ENCODE measurements at places on chromosomes 2 and 18. TPM values are rescaled to one million over a fixed set of nuclear protein-coding genes. Genes with fewer than 3 reads are reported as not detected.

- H3K27ac ChIP-seq: no peak overlapping the region
- H3K36me3 ChIP-seq: no peaks in the 10 kb centered on the region
- peak; percentile 72 for DNase-seq
- H3K4me3 ChIP-seq: no peak overlapping the region
- H3K27me3 ChIP-seq: peaks cover 2% of the 10 kb centered on the region
- no peaks in the 10 kb centered on the region for H3K4me1 ChIP-seq
Measured at GRCh38 chr2:232333361-232334135, 45.0 kb upstream of the ALPP start.

DNA sequence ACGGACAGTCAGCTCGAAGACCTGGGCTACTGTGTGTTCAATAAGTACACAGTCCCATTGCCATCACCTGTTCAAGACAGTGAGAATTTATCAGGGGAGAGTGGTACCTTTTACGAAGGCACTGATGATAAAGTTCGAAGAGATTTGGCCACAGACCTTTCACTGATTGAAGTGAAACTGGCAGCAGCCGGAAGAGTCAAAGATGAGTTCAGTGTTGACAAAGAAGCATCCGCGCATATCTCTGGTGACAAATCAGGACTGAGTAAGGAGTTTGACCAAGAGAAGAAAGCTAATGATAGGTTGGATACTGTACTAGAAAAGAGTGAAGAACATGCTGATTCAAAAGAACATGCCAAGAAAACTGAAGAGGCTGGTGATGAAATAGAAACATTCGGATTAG, 76.9 kb upstream of the UNC80 start:
- H3K27me3 ChIP-seq: no peaks in the 10 kb centered on the region
- peaks cover 23% of the 10 kb centered on the region for H3K4me1 ChIP-seq
- H3K36me3 ChIP-seq: peaks cover 14% of the 10 kb centered on the region
- H3K27ac ChIP-seq: no peak overlapping the region
- no peak for DNase-seq

DNA sequence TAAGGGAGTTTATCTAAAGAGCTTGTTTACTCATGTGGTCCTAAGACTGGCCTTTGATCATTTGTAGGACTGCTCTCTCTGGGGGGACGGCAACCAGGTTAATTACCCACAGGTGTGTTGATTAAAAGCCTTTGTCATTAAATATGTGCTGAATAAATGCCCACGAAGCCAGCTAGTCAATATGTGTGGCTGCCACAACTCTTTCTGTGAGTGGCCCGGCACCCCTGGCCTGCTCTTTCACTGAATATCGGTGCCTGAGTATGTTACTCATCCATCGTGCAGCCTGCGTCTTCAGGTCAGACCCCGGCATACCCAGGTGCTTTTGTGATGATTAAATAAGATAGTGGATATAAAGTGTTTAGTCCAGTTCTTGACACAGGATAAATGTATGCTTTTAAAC, 24.3 kb upstream of the FSHR start:
- H3K27ac ChIP-seq: no peak overlapping the region
- H3K36me3 ChIP-seq: peaks cover 4% of the 10 kb centered on the region
- no peak overlapping the region for H3K4me3 ChIP-seq
- H3K4me1 ChIP-seq: no peaks in the 10 kb centered on the region
- no peak for DNase-seq

- H3K27ac ChIP-seq: no peak overlapping the region
- no peaks in the 10 kb centered on the region for H3K27me3 ChIP-seq
- no peaks in the 10 kb centered on the region for H3K36me3 ChIP-seq
- no peak overlapping the region for H3K4me3 ChIP-seq
- H3K4me1 ChIP-seq: peaks cover 9% of the 10 kb centered on the region
Measured at GRCh38 chr2:190365499-190366204, 22.3 kb downstream of the INPP1 start.

The DAPL1 gene
- not detected for total RNA-seq

DNA sequence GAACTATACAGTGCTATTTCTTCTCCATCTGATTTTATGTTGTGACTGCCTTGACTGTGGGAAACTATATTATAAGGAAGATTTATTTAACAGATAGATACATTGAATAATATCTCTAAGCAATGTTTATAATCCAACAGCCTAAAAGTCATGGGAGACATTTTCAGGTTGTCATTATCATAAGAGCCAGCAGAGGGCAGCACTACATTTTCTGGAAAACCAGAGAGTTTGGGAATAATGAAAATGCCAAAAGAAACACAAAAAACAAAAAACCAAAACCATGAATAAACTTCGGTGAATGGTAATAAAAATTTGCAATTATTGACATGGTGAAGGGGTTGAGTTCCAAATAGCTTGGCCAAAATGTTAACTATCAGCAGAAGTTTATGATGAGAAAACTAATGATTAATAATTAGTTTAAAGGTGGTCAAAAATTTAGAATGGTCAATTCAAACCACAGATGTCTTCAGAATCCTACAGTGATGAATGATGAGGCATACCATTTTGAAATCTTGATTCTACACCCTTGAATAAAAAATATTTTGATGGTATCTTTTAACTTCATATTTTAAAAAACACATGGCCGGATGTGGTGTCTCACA, 4.7 kb downstream of the EEF1B2 start:
- H3K27ac ChIP-seq: no peak overlapping the region
- no peak overlapping the region for H3K4me3 ChIP-seq
- peaks cover 7% of the 10 kb centered on the region for H3K4me1 ChIP-seq

The SDC1 gene
- 0.93 TPM for total RNA-seq

The IL36G gene
- total RNA-seq: not detected

GRCh38 chr2:235610696-235611257, 116.9 kb downstream of the AGAP1 start:
- DNase-seq: no peak
- H3K4me1 ChIP-seq: peaks cover 78% of the 10 kb centered on the region
- H3K27ac ChIP-seq: peak overlapping the region; percentile 99
- peaks cover 25% of the 10 kb centered on the region for H3K27me3 ChIP-seq

The DNAJC5G gene
- total RNA-seq: not detected

DNA sequence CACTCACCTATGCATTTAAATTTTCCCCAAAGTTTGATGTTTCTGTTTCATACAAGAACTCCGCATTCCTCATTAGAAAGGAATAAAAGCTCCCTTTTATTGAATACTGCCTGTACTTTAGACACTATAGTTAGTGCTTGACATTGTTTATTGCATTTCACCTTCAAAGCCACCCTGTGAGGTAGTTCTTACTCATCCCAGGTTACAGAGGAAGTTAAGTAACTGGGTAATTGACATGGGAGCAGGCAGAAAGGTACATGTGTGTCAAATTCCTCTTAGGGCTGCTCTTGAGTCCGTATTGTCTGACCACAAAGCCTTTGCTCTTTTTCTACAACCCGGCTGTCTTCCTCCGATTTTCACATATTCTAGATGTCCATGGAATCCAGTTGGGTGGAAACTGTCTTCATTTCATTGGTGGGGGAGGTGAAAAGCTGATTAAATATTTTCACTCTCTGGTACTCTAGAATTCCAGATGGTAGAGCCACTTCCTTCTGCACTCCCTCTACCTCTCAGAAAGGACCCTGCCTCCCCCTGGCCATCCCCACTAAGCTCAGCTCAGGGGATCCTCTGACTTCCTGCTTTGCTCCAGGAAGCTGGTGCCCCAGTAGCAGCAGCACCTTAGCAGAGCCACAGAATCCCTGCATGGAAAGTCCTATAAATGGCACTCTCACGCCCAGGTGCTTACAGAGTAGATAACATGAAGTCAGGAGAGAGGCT, 319.2 kb downstream of the LRATD1 start:
- H3K27me3 ChIP-seq: peaks cover 1% of the 10 kb centered on the region
- H3K36me3 ChIP-seq: peaks cover 9% of the 10 kb centered on the region
- no peaks in the 10 kb centered on the region for H3K4me1 ChIP-seq

The VWC2L gene
- total RNA-seq: 0.15 TPM

DNA sequence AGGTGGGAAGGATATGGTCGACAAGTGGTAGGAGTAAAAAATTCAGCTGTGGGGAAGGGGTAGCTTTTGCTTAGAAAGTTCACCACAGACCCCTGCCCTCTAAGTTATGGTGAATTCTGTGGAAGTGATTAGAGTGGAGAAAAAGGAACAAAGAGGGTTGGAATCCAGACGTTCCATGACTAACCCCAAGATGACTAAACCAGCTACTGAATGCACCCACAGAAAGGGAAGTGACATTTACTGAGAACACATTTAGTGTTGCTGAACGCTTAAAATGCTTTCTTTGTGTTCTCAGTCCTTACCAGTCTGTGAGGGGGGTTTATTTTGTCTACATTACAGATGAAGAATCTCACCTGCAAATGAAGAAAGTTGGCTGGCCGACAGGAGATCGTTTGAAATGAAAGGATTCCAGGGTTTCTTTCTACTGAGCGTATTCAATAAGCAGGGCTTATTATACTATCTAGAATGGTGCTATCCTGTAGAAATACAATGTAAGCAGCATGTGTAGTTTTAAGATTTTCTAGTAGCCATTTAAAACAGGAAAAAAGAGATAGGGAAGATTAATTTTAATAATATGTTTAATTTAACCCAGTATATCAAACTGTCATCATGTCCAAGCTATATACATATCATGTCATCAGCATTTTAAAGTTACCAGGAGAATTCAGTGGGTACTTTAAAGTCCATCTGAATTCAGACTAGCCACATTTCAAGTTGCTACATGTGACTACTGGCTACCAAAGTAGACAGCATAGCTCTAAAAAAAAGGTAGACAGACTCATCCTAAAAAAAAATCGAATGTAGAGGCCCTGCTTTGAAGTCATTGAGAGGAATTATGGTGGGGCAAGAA, 60.1 kb downstream of the LIMS1 start:
- H3K4me1 ChIP-seq: peaks cover 8% of the 10 kb centered on the region
- DNase-seq: no peak
- H3K4me3 ChIP-seq: no peak overlapping the region
- peaks cover 5% of the 10 kb centered on the region for H3K27me3 ChIP-seq

The GATA6 gene
- total RNA-seq: 0.42 TPM

- H3K36me3 ChIP-seq: no peaks in the 10 kb centered on the region
- no peak overlapping the region for H3K27ac ChIP-seq
- H3K27me3 ChIP-seq: no peaks in the 10 kb centered on the region
- H3K4me3 ChIP-seq: no peak overlapping the region
Measured at GRCh38 chr2:46723346-46723745, 192.3 kb downstream of the MCFD2 start.

GRCh38 chr2:161710131-161710915, 86.1 kb downstream of the SLC4A10 start:
- H3K27me3 ChIP-seq: no peaks in the 10 kb centered on the region
- no peak for DNase-seq
- H3K4me1 ChIP-seq: peaks cover 5% of the 10 kb centered on the region

- H3K27me3 ChIP-seq: no peaks in the 10 kb centered on the region
- no peak for DNase-seq
- no peaks in the 10 kb centered on the region for H3K36me3 ChIP-seq
- H3K4me1 ChIP-seq: no peaks in the 10 kb centered on the region
- H3K27ac ChIP-seq: no peak overlapping the region
Measured at GRCh38 chr18:74609535-74609934, 11.9 kb downstream of the ZNF407 start.

DNA sequence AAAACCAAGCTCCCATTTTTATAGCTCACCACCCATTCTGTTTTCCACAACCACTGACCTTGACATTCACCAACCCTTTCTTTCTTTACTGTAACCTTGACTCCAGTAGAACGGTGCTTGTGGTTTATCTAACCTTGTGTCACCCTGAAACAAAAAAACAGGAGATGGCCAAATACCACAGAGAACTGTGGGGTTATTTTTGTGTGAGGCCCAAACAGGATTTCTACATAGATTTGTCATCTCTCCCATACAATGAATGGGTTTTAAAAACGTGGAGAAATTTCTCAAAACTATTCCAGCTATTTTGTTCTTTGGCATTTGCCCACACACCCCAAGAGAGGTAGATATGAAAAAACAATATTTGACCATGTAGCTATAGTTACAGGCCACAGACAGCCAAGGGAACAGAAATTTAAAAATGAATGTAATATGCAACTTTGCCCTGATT, 231.3 kb upstream of the TANK start:
- peaks cover 2% of the 10 kb centered on the region for H3K27me3 ChIP-seq
- H3K4me3 ChIP-seq: no peak overlapping the region
- H3K4me1 ChIP-seq: no peaks in the 10 kb centered on the region
- H3K27ac ChIP-seq: no peak overlapping the region

DNA sequence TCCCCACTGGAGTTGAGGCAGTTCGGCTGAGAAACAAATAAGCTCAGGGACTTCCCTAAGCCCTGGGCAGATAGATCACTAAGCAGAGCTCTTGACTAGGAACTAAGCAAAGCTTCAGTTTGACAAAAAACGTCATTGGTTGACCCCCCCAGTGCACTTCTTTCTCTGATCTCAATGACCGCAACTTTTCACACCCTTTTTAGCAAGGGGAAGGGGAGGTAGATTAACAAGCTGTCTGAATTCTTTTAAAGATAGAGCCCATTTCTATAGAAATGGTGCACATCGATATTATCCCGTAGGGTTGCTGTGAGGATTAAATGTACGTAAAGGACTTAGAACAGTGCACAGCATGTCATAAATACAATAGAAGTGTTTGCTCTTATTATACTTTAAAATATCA, 42.5 kb downstream of the PIEZO2 start:
- no peak for DNase-seq
- peaks cover 3% of the 10 kb centered on the region for H3K4me1 ChIP-seq
- no peak overlapping the region for H3K4me3 ChIP-seq
- no peaks in the 10 kb centered on the region for H3K36me3 ChIP-seq
- H3K27ac ChIP-seq: no peak overlapping the region

DNA sequence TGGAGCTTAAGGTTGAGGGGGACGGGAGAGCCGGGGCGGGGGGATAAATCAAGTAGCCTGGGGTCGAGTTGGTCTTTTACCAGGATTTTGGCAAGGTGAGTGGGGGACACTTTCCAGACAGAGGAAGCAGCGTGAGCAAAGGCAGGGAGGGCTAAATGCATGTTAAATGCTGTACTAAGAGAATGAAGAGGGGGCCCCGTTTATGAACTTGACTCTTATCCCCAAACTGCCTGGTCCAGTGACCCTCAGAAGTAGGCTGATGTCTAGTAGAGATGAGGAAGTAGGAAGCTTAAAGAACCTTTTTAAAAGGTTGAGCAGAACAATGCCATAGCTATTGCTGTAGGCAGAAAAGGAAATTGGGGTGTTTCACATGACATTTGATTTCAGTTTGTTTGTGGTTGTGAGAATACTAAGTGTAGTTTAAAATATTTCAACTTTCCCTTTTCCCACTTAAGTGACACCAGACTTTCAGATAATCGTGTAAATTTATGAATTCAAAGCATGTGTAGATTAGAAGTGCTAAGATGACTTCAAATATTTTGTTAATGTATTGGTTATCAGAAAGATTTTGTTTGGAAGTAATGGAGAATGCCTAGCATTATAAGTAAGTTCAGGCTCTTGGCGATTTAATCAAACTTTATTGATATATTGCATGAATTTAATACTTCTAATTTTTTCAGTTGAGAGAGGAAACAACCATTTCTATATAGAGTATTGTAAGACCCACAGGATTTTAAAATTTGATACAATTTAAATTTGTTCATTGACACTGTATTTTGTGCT, 1.8 kb downstream of the REL start:
- H3K4me3 ChIP-seq: peak overlapping the region; percentile 53
- no peaks in the 10 kb centered on the region for H3K27me3 ChIP-seq
- no peak overlapping the region for H3K27ac ChIP-seq
- H3K4me1 ChIP-seq: peaks cover 4% of the 10 kb centered on the region
- no peak for DNase-seq
- no peaks in the 10 kb centered on the region for H3K36me3 ChIP-seq

Measured in glutamatergic neuron (in vitro differentiated cells).